Glutamatergic neuron (in vitro differentiated cells): ENCODE measurements at places on chromosomes 6 and 20.

- DNase-seq = no peak
Measured at GRCh38 chr6:155089746-155090145, 94.6 kb downstream of the TIAM2 start.

DNA sequence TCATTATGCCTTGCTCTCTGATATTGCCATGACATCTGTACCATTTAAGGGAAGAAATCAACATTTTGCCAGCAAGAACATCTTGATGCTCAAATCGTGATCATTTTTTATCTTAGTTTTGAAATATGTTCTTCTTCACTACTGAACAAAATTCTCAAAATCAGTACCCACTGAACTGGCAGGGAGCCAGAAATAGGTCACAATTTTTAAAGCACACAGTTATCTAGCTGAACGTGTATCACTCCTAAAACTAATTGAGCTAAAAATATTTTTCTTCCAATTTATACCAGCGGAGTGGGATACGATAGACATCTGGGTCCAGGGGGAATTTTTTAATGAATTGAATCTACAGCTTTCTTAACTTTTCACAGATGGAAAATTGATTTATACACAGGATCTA lies 11.3 kb downstream of the IL17F start:
- DNase-seq = no peak

DNA sequence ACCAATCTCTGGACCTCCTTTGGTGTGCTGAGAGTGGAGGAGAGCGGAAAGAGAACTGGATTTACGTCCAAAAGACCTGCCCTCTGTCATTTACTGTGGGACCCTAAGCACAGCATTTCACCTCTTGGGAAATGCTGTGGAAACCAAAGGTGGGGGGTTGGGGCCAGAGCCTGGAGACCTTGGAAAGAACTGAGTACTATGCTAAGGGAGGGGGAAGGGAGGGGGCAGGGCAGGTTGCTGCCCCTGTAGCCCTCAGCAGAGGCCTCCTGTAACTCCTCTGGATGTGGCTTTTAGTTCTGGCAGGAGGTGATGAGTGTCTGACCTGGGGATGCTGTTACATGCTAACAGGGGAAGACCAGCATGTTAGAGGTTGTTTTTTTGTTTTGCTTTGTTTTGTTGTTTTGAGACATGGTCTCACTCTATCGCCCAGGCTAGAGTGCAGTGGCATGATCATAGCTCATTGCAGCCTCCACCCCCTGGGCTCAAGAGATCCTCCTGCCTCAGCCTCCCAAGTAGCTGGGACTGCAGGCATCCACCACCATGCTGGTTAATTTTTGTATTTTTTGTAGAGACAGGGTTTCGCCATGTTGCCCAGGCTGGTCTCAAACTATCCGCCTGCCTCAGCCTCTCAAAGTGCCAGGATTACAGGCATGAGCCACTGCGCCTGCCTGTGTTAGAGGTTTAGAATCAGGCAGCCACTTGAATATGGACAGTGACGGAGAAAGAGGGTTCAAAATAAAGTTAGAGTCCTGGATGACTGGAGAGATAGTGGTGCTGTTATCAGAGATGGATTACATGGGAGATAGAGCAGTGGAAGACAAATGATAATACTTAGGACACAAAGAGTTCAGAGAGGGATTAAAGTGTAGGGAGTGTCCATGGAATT lies 18.4 kb upstream of the PARD6B start:
- DNase-seq = no peak

DNA sequence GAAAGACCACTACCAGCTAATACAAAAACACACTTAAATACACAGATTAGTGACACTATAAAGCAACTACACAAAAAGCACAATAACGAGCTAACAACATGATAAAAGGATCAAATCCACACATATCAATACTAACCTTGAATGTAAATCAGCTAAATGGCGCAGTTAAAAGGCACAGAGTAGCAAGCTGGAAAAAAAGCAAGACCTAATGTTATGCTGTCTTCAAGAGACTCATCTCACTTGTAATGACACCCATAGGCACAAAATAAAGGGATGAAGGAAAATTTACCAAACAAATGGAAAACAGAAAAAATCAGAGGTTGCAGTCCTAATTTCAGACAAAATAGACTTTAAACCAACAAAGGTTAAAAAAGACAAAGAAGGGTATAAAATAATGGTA lies 86.3 kb downstream of the NUS1 start:
- DNase-seq = no peak

- DNase-seq = no peak
Measured at GRCh38 chr6:142892254-142893021, 52.5 kb downstream of the HIVEP2 start.
